Gastroesophageal sphincter (tissue), 4 donors: ENCODE measurements at places on chromosomes 2 and 18. TPM values are rescaled to one million over a fixed set of nuclear protein-coding genes. Genes with fewer than 3 reads are reported as not detected.

The HAAO gene
- total RNA-seq: 19.1 TPM

The NCKAP5 gene
- 0.39 TPM for total RNA-seq

The KRTCAP3 gene
- total RNA-seq: 0.94 TPM

The STPG4 gene
- total RNA-seq: 0.23 TPM

The IGFBP5 gene
- total RNA-seq: 1,402 TPM

The TGIF1 gene
- total RNA-seq: 94.6 TPM

The EVX2 gene
- total RNA-seq: not detected

The KATNAL2 gene
- 4.1 TPM for total RNA-seq

The MROH2A gene
- total RNA-seq: not detected

The PDCL3 gene
- total RNA-seq: 36.7 TPM

The ZNF514 gene
- 17.9 TPM for total RNA-seq

The ZNF521 gene
- 12.3 TPM for total RNA-seq

The TM4SF20 gene
- total RNA-seq: not detected

The SLC9A4 gene
- 0.22 TPM for total RNA-seq

The LOXHD1 gene
- total RNA-seq: not detected

The TTN gene
- 6.1 TPM for total RNA-seq

The RBM43 gene
- 4.3 TPM for total RNA-seq

The HSBP1L1 gene
- 3.2 TPM for total RNA-seq

The SPHKAP gene
- total RNA-seq: 0.15 TPM

The OTOF gene
- 0.35 TPM for total RNA-seq
